ENCODE measurements at places on chromosomes 1 and 21. TPM values are rescaled to one million over a fixed set of nuclear protein-coding genes. Genes with fewer than 3 reads are reported as not detected.

Gene FCRL5
- not detected for total RNA-seq

Gene KCNQ4
- not detected for total RNA-seq

Gene PPIAL4G
- total RNA-seq, result not detected

Gene CFAP74
- not detected for total RNA-seq

Gene C4BPB
- 0.10 TPM for total RNA-seq

Gene SPATA45
- not detected for total RNA-seq
